ENCODE measurements at places on chromosomes 4 and X. TPM values are rescaled to one million over a fixed set of nuclear protein-coding genes. Genes with fewer than 3 reads are reported as not detected.

The SPANXN4 gene
- not detected for total RNA-seq

The PDGFC gene
- 15.6 TPM for total RNA-seq

The HTN1 gene
- total RNA-seq: not detected

The MAGEA1 gene
- not detected for total RNA-seq

The SAGE1 gene
- not detected for total RNA-seq

The SYN1 gene
- 0.40 TPM for total RNA-seq

The VCX2 gene
- not detected for total RNA-seq

The ENAM gene
- total RNA-seq: 0.12 TPM

The BMP3 gene
- total RNA-seq: under 0.01 TPM

The NXF2B gene
- not detected for total RNA-seq

The KCNE5 gene
- total RNA-seq: 0.25 TPM

The PCDH10 gene
- 50.9 TPM for total RNA-seq

The PALLD gene
- 87.2 TPM for total RNA-seq

The ANK2 gene
- total RNA-seq: 226 TPM

The SRPX2 gene
- 31.6 TPM for total RNA-seq

The RHOXF2 gene
- total RNA-seq: not detected

The CSAG3 gene
- not detected for total RNA-seq

The NEUROG2 gene
- not detected for total RNA-seq

The SMS gene
- total RNA-seq: 221 TPM

The MAP3K15 gene
- not detected for total RNA-seq

The USO1 gene
- total RNA-seq: 104 TPM

The RGS12 gene
- 21.5 TPM for total RNA-seq

The MSX1 gene
- total RNA-seq: 9.4 TPM

The BRS3 gene
- total RNA-seq: not detected

The MAGEE1 gene
- 2.1 TPM for total RNA-seq

The FAM149A gene
- 13.9 TPM for total RNA-seq
